ENCODE measurements at places on chromosomes 1 and 21. TPM values are rescaled to one million over a fixed set of nuclear protein-coding genes. Genes with fewer than 3 reads are reported as not detected.

MAGOH gene
- total RNA-seq = 92.1 TPM

S100A6 gene
- 260 TPM for total RNA-seq

SLAMF6 gene
- 55.2 TPM for total RNA-seq

S100A7 gene
- total RNA-seq = not detected

KRTAP19-1 gene
- total RNA-seq = not detected

USH2A gene
- total RNA-seq = not detected

KRTAP13-2 gene
- not detected for total RNA-seq

HOOK1 gene
- 14.5 TPM for total RNA-seq

GORAB gene
- 4.9 TPM for total RNA-seq

MLLT11 gene
- 5.6 TPM for total RNA-seq

GLMN gene
- 22.7 TPM for total RNA-seq

LRRC7 gene
- total RNA-seq = 0.91 TPM

KDF1 gene
- not detected for total RNA-seq

SEMA6C gene
- 7.1 TPM for total RNA-seq

PDE4B gene
- 23.8 TPM for total RNA-seq

UBL4B gene
- total RNA-seq = not detected

LHX8 gene
- not detected for total RNA-seq

CCDC17 gene
- total RNA-seq = 2.6 TPM

PLXNA2 gene
- 0.39 TPM for total RNA-seq

OR14I1 gene
- total RNA-seq = not detected

WNT3A gene
- total RNA-seq = 0.08 TPM

Measured in activated naive CD4-positive, alpha-beta T cell treated with anti-CD3 and anti-CD28 coated beads, Interleukin-2, amount 50 U/mL, for 72 hours (primary cell).